ENCODE measurements at places on chromosomes 5 and 9.

GRCh38 chr9:110143950-110144545, 63.9 kb downstream of the C9orf152 start:
- DNase-seq: no peak

DNA sequence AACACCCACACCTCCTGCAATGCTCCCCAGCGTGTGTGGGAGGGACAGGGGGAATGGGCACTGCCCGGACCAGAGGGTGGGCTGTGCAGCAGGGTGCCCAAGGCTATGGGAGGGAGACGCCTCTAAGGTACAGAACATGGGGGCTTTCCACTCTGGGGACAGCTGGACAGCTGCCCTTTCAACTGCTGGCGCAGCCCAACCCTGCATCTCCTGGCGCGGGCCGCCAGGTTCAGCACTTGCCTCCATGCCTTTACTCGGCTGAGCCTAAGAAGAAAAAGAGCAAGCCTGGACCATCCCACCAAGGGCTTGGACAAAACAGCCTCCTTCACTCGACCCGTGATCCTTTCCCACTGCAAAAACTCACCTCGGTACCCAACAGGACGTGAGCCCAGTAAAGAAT, 15.0 kb downstream of the AK8 start:
- no peak for DNase-seq

DNA sequence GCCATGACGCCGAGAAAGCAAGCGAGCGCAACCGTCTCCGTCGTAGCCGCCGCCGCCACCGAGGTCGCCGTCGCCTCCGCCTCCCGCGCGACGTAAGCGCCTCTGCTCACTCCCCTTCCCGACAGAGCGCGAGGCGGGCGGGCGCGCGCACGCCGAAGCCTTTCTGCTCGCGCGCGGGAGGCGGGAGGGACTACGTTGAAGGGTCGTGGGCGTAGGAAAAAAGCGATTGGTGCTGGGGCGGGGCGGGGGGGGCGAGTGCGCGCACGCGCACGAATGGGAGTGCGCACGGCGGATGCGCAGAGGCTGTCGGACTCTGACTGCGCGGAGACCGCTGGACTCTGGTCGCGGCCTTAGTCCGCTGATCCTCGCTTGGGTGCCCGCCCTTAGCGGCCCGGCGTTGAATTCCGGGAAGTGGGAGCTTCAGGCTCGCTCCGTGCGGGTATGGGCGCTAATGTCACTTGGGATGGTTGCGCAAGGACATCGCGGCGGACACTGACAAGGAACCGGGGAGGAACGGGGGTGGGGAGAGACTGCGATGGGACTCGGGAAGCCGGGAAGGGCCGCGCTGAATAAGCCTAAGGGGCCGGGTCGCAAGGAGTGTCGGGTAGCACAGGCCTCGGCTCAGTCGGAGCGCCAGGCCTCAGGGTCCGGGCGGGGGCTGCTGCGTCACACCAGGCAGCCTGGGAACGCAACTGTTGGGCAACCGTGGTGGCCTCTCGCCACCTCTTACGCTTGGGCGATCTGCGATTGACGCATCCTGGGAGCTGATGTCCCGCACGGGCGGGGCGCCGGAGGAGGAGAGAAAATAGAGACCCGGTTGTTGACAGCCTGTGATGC, at the start of gene CHD1:
Gene CHD1 (minus strand): TSS at position 135 of the 837 bp plus-strand sequence. CDS start 2,621 bp downstream, outside the sequence.
- DNase-seq: peak; percentile 94

DNA sequence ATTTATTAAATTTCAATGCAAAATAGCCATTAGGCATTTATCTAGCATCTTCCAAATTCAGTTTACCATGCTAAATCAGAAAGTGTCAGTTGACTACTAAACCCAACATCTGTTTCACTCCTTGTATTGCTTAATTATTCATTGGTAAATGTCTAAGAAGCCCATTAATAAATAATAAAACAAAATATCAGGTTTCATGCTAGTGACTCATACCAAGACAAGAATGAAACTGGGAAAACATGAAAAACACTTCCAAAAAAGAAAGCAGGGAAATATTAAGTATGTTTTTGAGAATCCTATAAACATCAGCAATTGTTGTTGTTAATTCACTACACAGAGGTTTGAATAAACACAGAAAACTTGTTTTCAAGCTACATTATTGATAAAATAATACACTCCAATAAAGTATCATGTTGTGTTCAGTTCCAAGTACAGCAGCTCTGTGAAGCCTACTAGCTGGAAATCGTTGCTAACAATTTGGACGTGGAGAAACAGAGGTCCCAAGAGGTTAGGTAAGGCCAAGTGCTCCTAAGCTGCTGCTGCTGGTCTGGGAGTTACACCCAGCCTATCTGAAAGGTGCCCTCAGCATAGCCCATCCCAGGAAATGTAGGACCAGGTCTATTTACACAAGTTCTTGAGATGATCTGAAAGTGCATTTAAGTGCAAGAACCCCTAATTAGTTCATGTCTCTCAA, 78.8 kb downstream of the GNAQ start:
- no peak for DNase-seq

DNA sequence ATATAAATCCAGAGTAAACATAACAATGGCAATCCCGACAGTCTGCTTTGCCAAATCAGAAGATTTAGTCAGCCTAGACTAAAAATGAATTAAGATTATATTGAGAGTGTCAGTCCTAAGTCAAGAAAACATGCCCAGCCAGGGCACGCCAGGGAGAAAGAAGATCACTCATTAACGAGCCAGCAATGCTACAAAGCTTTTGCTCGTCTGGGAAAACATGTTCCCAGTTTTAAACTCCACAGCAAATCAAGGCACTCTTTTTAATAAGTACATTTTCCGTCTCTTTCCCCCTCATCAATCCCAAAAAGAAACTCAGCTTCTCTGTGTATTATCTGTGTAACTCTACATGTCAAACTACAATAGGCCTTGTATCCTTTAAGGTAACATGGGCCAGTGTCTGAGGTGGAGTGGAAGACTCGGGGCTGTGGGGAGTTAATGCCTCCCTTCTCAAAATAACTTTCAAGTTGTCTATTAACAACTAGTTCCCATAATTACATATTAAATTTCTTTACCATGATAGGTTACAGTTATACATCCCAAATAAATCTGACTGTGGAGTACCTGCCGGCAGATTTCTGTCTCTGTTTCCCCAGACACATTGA, 40.9 kb downstream of the NFIB start:
- DNase-seq: no peak

GRCh38 chr5:102971676-102972293, 148.2 kb downstream of the GIN1 start:
- DNase-seq: no peak

GRCh38 chr5:460273-460625, 17.3 kb downstream of the EXOC3 start:
- DNase-seq: no peak

All from activated T-helper 1 cell treated with Interleukin-2 at 50 U/mL for 16 hours (primary cell).